Activated CD4-positive, alpha-beta T cell treated with anti-CD3 and anti-CD28 coated beads, Interleukin-2, amount 10 ng/mL, durations not matched to agents 24 days and 14 days (primary cell): ENCODE measurements at places on chromosomes 4 and X.
A peak's percentile ranks its signal among the peaks of the same experiment; 100 is the strongest.

DNA sequence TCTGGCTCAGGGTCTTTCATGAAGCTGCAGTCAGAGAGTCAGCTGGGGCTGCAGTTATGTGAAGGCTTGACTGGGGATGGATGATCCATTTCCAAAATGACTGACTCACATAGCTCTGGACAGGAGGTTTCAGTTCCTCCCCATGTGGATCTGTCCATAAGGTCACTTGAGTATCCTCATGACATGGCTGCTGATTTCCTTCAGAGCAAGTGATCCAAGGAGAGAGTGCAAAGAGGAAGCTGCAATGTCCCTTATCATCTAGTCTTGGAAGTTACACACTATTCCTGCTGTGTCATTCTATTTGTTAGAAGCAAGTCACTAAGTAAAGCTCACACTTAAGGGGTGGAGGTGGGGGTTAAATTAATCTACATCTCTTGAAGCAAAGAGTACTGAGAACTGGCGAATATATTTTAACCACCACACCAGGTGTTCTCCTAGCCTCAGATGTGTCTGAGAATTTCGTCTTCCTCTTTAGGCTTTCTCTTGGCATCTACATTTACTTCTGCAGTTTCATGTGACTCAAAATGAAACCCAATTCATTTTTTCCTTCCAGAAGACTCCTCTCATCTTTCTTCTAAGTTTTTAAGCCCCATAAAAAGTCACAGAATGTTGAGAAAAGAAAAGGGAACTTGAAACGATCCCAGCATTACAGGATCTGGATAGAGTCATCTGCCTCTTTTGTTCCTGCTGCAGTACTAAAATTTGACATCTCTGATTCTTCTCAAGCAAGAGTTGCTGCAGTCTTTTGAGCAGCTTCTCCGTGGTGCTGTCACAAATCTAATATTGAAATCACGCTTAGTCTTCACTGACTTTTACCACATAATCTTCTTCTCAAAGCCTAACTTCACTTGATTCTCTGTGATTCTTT is 3.8 kb upstream of the GRPR start:
- DNase-seq: peak; percentile 47

DNA sequence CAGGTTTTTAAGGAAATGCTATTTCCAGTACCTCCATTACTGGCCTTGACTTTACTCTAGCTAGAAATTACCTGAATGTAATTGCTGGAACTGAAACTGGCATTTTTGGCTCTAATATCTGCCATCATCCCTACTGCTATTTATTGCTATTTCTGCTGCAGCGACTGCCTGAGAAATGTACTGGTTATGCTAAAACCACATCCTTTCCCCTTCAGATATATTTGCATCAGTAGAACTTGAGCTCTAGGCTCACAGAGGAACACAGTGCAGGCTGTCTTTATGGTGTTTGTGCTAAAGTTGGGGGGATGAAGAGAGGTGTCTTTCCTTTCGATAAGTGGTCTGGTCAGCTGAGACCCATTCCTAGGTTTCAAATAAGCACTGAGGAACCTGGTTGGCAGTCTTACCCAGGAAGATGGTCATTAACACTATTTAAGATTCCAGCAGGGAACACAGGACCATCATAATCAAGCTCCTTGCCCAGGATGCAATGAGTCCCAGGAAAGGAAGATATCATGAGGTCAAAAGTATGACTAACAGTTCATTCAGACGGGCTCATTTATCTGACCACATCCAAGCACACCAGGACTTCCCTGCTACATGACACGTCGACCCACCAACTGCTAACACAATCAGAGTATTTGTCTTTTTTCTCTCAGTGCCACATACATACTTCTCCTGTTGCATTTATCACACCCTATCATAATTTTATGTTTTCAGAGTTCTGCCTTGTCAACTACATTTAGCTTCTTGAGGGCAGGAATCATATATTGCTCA is 137.4 kb downstream of the GABRA3 start:
- no peak for DNase-seq

DNA sequence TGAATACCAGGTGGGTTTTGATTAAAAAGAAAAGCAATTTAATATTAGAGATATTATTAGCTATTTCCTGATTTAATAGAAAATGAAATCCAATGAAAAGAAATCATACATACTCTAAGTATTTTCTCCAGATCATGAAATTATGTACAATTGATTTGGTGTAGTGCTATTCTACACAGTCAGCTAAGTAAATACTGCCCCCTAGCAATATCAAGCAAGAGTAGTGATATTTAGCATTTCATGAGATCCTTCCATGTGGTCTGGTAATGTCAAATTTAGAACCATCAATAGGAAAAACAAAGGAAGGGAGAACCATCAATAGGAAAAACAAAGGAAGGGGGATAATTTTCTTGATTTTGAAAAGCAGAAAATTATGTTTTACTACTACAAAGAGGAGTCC is 114.6 kb downstream of the TBCK start:
- no peak for DNase-seq

DNA sequence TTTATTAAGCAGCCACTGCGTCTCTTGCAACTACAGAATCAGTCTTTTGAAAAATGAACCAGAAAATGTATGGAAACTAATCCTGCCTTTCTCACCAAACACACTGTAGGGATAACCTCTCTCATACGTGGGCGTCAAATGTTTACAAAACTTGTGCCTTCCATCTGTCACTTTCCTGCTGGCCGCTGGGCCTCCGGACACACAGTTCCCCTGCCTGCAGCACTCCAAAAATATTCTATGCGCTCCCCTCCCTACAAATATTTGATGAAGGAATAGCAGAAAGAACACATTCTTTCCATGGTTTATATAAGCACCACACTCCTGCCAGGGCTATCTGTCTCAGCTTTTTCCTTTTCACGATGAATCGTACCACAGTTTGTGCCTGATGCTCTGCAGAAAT is 14.9 kb upstream of the CYTL1 start:
- DNase-seq: no peak

DNA sequence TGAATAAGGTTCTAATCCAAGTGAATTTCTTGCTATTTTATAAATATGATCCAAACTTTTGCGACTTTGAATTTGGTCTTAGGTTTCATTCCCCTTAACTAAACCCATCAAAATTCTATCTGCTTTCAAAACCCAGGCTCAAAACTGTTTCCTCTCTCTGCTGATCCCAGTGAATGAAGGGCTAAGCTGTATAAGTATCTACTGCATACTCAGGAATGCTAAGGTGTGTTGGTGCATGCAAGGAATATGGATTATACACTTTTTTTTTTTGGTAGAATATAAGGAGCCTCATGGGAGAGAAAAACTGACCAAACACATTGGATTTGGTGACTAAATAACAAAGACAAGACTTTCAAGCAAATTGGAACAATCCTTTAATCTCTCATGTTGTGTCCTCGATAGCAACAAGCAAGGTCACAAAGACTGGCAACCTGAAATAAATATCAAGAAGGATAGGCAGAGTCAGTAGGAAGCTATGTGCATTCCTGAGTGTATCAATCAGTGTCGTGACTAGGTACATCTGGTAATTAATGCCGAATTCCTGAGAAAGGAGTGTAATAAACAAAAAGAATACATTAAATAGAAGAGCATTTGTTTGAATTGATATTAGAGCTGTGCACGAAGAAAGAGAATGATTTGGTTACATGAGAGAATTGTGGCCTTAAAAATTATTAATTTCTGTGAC is 74.3 kb upstream of the KCTD8 start:
- no peak for DNase-seq

DNA sequence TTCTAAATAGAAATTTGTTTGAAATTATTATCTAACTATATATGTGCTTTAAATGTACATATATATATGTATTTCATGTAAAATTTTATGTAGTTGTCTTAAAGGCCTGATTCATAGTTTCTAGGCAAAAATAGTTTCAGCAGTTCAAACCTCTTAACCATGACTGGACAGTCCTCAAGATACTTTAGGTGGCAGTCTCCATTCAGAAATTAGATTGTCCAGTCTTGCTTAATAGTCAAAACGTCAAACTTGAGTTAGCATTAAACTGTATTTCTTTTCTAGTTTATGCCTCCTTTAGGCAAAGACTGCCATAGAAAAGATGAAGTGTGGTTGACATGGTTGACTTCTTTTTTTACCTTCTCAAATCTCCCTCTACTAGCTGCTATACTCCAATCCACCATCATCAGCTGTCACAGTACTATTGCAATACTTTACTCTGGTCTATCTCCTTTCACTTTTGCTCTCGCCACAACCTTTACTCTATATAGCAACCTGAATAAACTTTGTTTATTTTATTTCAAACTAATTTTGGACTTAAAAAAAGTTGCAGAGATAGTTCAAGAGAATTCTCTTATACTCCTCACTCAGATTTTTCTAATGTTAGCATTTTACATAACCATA is 395.6 kb upstream of the DIPK2B start:
- DNase-seq: no peak

DNA sequence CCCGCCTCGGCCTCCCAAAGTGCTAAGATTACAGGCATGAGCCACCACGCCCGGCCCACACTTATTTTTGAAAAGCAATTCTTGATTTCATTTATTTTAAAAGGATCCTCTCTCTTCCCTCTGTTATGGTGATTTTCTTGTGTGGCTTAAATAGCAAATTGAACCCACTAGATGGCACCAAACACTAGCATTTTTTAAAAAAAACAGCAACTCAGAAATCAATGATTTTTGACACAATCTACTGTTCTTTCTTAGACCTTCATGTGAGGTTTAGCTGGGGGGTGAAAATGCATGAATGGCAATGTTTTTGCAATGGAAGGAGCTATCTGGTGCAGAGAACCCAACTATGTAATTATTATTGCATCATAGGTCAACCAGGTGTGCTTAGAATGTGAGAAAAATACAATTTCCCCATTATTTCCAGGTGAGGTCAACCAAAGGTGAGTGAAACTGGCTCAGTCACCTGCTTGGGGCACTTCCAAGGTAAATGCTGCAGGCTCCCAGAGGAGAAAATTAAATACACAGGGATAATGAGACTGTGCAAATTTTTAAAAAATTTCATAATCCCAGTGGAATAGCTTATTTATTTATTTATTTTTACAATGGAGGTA is 226.7 kb upstream of the PRKX start:
- DNase-seq: no peak

- DNase-seq: no peak
Measured at GRCh38 chr4:183011213-183011907, 87.7 kb upstream of the WWC2 start.

DNA sequence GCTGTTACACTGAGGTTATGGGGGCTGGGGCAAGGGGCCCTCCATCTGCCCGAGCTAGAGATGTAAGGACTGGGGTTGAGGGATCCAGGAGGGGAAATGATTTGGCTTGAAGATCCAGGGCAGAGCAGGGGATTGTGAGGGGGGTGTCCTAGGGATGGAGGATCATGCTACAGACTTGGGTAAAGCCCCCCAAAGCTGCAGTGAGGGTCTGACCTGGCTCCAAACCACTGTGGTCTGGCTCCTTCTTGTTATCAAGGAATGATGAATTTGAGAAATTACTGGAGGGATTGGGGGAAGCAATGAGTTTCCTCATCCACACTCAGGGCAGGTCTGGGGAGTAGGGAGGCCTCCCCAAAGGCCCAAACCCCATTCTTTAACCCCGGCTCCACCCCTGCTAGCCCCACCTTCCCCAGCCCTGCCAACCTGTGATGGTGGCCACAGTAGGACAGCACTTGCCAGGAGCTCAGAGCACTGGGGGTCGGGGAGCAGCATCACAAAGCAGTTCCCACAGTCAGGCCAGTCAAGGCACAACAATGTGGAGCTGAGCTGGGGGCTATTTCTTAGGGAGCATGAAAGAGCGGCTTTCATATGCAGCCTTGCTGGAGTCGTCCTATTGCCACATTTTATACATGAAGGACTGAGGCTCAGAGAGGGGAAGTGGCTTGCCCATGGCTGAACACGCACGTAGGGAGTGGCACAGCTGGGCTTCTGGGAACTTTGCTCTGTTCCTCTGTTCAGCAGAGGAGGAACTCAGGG is 165.5 kb downstream of the EFNB1 start:
- DNase-seq: peak; percentile 13

- DNase-seq: no peak
Measured at GRCh38 chr4:130035391-130035790, 939.4 kb downstream of the C4orf33 start.

- no peak for DNase-seq
Measured at GRCh38 chrX:70172221-70172620, 5.1 kb upstream of the DGAT2L6 start.

GRCh38 chrX:14051416-14051815 is 21.7 kb upstream of the GEMIN8 start:
- no peak for DNase-seq

DNA sequence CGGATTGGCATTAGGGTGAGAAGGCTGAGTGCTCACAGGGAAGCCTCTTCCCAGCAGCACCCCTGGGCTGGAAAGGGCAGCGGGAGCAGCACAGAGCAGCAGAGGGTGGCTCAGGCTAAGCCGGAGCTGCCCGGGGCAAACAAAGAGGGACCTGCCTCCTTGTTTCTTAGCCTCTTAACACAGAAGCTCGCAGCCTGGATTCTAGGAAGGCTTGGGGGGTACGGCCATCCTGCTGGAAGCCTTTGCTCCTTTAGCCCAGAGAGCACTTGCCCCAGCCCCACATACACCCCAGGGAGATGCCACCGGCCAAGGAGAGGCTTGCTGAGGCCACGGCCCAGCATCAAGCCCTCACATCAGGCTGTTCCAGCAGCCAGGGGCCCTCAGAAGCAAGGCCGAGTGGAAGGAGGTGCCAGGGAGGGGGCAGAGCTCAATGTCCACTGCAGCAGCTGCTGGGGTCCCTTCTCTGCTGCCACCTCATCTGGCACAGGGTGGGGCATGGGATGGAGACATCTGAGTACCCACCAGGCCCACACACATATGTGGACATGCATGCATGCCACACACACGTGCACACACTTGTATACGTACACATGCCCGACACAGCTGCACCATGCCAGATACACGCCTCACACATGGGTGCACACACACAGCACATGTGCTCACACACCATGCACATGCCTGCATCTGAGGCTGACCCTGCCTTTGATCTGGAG is 20.3 kb upstream of the SPON2 start:
- no peak for DNase-seq

DNA sequence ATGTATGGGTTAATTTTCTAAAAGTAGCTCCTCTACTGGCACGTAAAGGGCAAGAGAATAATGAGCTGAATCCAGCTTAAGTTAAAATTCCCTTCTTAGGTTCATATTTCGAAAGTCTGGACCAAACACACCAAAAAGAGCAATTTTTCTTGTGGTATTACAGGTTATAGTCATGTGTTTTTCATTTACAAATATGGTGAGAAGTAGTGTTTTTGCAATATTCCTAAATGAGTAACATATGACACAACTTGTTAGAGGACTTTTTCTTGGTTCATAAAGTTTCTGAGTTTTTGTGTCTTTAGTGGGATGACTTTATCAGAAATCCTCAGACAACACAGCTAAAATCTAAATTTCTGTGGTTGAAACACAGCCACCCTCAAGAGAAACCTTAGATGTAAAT is 172.1 kb downstream of the AFF2 start:
- DNase-seq: no peak

DNA sequence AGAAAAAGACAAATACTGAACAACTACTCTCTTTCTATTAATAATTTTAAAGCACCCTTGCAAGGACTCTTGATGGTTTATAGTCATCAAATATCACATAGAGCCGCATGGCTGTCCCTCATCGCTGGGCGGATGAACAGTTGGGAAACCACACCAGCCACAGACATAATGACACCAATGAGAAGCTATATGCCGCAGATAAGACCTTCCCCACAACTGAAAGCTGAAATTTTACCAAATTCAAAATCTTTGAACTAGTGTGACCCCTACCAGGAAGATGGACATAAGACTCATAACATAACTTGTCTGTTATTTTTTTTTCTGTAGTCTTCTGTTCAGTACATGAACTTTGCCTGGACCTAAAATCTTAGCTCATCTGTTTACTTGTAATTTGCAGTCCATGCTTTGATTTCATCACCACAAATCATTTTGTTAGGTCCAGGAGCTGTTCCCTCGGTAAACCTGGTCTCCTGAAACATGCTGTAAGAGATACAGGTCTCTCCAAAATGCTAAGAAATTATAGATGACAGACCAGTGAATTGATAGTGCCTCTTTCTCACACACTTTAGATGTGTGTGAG is 157.3 kb upstream of the RAPGEF2 start:
- no peak for DNase-seq
